ENCODE measurements at places on chromosomes 16 and 17.
A peak's percentile ranks its signal among the peaks of the same experiment; 100 is the strongest.

DNA sequence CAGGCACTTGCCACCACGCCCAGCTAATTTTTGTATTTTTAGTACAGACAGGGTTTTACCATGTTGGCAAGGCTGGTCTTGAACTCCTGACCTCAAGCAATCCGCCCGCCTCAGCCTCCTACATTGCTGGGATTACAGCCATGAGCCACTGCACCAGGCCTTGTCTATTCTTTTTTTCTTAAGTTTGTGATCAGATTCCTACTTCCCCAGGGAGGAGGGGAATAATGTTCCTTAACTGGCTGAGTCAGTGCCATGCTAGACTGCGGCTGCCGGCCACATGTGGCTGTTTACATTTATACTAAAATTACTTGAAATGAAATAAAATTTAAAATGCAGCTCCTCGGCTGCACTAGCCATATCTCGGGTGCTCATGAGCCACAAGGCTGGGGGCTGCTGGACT, 27.8 kb upstream of the USP36 start:
- peak; percentile 73 for DNase-seq

GRCh38 chr16:85064186-85064585, 36.6 kb downstream of the KIAA0513 start:
- DNase-seq, result no peak

DNA sequence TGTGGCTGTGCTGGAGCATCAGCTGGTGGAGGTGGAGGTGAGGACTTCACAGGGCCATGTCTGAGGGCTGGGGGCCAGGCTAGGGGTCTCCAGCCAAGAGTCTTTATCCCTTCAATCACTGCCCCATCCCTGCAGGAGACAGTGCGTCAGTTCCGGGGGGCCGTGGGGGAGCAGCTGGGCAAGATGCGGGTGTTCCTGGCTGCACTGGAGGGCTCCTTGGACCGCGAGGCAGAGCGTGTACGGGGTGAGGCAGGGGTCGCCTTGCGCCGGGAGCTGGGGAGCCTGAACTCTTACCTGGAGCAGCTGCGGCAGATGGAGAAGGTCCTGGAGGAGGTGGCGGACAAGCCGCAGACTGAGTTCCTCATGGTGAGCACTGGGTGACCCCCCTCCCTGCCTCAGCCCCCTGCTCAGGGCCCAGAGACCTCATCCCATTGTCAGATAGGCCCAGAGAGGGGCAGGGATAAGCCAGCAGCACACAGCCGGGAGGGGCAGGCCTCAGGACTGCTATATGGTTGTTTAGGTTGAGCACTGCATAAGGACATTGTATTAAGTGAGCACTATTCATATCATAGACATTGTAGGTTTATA, 2.3 kb upstream of the PYDC1 start:
- DNase-seq, result no peak

- DNase-seq, result no peak
These were observed 10.3 kb downstream of the MRC2 start for GRCh38 chr17:62637809-62638208.

DNA sequence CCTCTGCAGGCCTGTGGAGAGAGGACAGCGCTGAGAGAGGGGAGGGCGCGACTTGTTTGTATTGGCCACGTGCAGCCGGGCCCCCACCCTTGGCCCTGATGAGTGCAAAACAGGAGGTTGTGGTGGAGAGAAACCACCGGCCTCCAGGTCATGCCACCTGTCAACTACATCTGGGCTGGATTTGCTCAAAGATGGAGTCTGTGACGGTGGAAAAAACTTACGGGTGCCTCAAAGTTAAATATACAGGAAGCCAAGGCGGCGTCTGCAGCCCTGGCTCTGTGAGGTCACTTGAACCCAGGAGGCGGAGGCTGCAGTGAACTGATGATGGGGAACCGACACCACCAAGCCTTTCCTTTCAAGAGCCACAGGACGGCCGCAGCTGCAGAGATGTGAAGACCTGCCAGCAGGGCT, 15.7 kb downstream of the C16orf74 start:
- DNase-seq, result no peak

DNA sequence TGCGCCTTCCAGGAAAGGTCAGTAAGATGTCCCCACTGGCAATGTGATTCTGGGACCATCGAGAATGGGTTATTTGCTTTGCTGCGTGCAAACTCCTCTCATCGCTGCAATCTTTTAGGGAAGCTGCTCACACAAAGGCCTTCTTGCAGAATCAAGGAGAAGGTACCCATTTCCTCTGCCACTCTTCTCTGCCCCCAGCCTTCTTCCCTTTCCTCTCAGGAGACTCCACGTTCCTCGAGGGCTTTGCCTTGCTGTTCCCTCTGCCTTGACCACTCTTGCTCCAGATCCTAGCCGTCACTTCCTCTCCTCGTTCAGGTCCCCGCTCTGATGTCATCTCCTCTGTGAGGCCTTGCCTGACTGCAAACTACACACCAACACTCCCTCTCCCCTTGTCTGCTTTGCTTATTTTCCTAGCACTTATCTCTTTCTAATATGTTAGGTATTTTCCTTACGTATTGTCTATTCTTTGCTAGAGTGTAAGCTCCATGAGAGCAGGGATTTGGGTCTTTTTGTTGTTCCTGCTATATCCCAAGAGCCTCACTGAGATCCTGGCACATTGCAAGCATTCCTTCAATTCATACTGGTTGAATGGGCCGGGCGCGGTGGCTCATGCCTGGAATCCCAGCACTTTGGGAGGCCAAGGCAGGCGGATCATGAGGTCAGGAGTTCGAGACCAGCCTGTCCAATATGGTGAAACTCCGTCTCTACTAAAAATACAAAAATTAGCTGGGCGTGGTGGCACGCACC, 5.3 kb upstream of the CRK start:
- DNase-seq, result no peak

DNA sequence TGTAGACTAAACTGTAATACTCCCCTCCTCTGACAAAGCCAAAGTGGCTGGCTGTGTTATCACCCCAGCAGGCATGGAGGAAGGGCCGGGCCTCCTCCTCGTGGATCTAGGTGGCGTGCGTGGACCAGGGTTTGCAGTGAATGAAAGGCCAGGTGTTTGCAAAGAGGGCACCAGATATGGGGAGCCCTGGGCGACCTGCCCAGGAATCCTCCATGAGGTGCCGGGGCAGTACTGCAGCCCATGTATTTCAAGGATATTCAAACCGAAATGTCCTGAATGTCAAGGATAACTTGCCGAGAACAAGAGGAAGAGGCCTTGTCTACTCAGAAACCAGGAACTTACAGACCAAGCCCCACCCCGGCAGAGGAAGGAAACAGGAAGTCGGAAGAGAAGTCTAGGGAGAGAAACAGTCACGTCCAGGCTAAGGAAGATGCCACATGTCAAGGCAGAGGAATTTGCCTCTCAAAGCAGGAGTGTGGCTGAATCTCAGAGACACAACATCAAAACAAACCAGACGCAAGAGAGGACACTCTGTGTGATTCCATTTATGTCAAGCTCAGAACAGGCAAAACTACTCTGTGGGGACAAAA, 13.7 kb upstream of the OSGIN1 start:
- DNase-seq, result no peak

- DNase-seq, result peak; percentile 61
These were observed 40.3 kb upstream of the TNRC6A start for GRCh38 chr16:24689128-24689527.

GRCh38 chr16:76335180-76335974, 58.2 kb downstream of the CNTNAP4 start:
- DNase-seq, result no peak

DNA sequence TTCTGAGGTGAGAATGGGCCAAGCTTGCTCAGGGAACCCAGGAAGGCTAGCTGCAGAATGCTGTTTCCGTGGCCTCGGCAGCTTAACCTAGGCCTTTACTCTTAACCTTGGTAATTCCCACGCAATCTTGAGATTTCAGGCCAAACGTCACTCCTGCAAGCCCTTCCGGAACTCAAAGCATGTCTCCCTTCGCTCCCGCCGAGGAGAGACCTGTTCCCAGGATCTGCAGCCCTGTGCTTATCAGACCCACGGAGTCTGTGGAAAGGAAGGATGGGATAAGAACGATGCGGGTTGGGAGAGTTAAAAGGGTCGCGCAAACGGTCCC, 524 bp upstream of the ZFP3 start:
- no peak for DNase-seq

All from fibroblast of lung (primary cell).